CMK (cell line): ENCODE measurements at places on chromosomes 3 and 15.

DNA sequence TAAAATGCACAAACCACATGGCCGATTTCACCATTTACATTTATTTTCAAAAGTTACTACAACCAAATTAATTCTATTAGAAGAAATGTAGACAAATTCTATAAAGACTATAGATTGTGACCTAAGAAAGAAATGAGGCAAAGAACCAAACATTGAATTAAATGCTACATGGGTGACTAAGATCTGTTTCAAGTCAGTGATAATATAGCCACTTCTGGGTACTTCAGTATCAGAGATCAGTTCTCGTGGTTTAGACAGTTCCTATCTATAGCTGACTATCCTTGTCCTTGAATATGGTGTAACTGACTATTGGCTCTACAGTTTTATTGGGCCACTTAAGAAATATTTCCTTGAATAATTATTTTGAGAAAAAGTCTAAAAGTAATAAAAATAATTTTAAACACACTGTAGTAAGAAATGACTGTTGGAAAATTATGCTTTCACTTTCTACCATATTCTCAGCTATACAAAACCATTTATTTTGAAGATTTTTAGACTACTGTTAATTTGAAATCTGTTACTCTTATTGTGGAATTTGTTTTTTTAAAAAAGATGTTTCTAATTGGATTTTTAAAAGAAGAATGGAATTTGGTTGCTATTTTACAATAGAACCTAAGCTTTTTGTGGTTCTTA is 14.1 kb downstream of the KCNMB3 start:
- DNase-seq: no peak

- no peak for DNase-seq
These were observed 23.1 kb upstream of the MTHFS start for GRCh38 chr15:79919749-79920511.

DNA sequence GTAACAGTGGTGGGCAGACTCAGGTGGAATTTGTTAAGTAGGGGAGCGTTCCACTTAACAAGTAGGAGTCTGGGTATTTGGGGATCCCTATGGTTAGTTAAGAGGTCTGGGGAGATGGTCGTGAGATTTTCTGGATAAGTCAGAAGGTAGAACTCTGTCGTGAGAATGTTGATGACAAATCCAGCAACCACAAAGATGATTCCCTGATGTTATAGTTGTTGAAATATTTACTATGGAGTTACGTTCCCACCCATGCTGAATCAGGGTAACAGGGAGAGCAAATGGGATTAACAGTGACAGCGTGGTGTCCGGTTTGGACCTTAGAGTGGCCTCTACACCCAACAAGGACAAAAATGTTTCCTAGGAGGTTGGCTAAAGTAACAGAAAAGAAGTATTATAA is 110.8 kb downstream of the MFSD1 start:
- no peak for DNase-seq

- DNase-seq: no peak
These were observed 67.7 kb downstream of the CCNL1 start for GRCh38 chr3:157092230-157092629.

DNA sequence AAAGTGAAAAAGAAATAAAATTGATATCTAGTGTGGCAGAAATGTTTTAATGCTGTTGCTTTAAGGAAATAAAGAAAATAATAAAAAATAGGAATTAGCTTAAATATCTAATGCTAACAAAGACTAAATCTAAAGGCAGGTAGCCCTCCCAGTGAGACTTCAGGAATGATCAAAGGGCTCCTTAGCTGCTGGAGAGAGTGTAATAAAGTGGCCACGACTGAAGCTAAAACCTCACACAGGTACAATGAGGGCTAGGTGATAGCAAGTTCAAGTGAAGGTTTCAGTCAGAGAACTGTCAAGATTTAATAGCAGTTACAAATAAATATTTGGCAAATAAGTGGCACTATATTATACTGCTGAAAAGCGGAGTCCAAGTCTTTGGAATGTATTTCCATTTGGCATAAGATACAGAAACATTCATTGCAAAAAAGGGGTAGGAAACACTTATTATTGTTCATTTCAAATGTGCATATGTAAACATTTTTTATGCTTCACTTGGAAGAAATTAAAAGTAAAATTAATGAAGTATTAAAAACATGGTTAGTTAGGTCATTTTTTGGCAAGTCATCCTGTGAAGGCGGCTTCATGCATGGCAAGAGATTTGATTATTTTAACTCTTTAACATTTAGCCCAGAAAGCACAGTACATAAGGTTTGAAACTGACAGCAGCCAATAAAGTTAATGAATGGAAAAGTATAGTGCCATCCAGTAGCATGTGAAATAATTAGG is 168.2 kb downstream of the ECT2 start:
- no peak for DNase-seq

- DNase-seq: peak; percentile 45
These were observed 13.5 kb upstream of the TIPIN start for GRCh38 chr15:66369773-66370651.

DNA sequence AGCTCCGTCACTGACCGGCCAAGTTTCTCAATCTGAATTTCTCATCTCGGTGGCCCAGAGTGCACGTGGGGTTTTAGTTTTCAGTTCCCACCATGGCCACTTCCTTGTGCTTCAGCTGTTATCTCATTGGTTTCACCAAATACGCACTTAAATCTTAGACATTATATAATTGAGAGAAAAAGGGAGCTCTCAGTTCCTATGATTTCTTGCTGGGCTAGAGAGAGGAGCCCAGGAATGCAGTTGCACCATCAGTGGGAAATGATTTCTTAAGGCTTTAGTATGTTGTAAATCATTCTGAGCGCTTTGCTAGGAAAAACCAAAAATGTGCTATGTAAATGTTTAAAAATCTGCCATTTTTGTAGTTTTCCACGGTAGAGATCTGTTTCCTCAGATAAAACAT is 53.2 kb downstream of the OXNAD1 start:
- no peak for DNase-seq

GRCh38 chr3:180085122-180085710 is 48.5 kb upstream of the PEX5L start:
- DNase-seq: no peak
